ENCODE measurements at places on chromosomes 12 and 14.
A peak's percentile ranks its signal among the peaks of the same experiment; 100 is the strongest.

DNA sequence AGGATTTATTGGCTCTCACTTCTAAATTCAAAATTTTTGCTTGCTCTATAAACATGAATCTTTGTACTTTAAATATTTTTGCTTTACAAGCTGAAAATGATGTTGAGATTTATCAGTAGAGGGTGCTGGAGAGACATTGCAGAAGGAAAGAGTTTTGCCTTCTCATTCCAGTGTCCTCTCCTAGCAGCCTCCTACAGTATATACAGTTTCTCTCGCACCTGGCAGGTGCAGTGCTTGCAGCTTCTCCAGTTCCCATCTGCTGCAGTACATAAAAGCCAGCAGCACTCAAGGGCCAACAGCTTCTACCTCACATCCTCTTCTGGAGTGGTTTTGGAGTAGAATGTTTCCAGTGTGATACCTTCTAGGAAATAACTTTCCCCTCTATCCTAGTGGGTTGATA lies 601.8 kb upstream of the ATXN7L3B start:
- DNase-seq: no peak

- no peak for DNase-seq
Measured at GRCh38 chr12:121827351-121828099, 23.7 kb downstream of the SETD1B start.

- no peak for DNase-seq
Measured at GRCh38 chr14:106578481-106578880, 1052.1 kb downstream of the TMEM121 start.

GRCh38 chr14:101497684-101498525 lies 63.4 kb upstream of the DIO3 start:
- no peak for DNase-seq

DNA sequence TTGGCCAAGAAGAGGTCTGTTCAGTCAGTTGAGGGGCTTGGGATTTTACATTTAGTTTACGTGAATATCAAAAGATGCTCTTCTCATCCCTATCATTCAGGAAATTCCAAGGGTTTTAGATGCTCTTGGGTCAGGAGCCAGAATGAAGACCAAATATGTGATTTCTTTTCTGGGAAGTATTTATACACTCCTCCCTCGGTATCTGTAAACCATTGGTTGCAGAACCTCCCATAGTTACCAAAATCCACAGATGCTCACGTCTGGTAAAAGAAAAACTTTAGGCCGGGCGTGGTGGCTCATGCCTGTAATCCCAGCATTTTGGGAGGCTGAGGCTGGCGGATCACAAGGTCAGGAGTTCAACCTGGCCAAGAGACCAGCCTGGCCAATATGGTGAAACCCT lies 75.9 kb downstream of the TNFAIP2 start:
- DNase-seq: no peak

DNA sequence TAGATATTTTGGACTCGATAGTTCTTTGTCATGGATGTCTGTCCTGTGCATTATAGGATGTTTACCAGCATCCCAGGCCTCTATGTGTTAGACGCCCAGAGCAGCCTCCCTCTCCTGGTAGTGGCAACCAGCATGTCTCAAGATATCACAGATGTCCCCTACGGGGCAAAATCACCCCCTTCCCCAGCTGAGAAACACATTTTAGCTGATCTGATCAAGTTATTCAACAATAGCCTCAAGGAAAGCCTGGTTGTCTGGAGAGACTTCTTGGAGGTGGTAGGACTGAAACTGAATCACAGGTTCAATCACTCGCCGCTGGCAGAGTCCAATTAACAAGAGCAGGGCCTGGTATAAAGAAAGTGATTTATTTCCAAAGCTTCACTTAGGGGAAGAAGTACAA lies 17.6 kb downstream of the BDKRB1 start:
- no peak for DNase-seq

DNA sequence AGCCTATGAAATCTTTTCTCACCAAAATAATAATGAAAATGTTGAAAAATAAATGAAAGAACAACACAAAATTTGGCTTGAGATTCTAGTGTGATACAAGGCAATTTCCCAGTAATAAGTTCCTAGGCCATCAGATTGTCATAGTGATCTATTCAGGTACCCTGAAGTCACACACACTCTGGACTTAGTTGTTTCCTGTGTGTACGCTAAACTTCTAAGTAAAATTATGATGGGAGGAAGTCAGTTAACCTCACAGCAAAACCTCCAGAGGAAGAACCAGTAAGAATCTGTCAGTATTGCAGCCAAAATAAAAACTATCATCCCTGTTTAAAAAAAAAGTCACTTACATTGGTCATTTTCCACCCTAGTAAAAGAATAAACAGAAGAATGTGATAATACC lies 81.9 kb downstream of the DBX2 start:
- no peak for DNase-seq

- no peak for DNase-seq
Measured at GRCh38 chr14:105366386-105367074, 31.8 kb upstream of the TEX22 start.

GRCh38 chr12:52417740-52418139 lies 11.6 kb upstream of the KRT82 start:
- DNase-seq: no peak

DNA sequence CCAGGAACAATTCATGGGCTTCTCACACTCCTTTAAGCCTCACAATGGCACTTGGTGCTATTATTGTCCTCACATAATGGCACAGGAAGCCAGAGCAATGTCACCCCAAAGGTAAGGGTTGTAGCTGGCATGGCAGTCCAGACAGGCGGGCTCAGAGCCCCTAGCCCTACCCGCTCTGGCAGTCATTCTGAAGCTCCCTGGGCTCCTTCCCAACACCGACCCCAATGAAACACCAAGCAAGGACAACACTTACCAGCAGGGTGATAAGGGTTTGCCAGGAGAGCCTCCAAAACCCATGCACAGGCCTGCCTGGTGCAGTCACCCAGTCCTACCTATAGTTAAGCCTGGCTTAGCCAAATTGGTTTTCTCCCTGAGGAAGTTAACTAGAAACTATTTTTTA lies 30.8 kb downstream of the MAX start:
- no peak for DNase-seq

- DNase-seq: peak; percentile 78
Measured at GRCh38 chr12:49293056-49293956, 1.6 kb upstream of the PRPH start.

DNA sequence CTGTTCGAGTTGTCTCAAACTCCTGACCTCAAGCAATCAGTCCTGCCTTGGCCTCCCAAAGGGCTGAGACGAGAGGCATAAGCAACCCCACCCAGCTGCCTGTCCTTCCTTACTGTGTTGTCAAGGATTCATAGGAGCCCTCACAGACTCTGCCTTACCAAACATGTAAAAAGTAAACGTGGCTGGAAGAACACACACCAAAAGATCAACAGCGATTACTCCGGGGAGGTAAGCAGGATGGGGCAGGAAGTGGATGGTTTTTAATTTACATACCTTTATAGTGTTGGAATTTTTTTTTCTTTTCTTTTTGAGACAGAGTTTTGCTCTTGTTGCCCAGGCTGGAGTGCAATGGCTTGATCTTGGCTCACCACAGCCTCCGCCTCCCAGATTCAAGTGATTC lies 61.5 kb upstream of the EGLN3 start:
- no peak for DNase-seq

GRCh38 chr12:107372229-107372658 lies 278.9 kb upstream of the CRY1 start:
- no peak for DNase-seq

GRCh38 chr12:32604565-32604964 lies 74.5 kb upstream of the DNM1L start:
- DNase-seq: no peak

DNA sequence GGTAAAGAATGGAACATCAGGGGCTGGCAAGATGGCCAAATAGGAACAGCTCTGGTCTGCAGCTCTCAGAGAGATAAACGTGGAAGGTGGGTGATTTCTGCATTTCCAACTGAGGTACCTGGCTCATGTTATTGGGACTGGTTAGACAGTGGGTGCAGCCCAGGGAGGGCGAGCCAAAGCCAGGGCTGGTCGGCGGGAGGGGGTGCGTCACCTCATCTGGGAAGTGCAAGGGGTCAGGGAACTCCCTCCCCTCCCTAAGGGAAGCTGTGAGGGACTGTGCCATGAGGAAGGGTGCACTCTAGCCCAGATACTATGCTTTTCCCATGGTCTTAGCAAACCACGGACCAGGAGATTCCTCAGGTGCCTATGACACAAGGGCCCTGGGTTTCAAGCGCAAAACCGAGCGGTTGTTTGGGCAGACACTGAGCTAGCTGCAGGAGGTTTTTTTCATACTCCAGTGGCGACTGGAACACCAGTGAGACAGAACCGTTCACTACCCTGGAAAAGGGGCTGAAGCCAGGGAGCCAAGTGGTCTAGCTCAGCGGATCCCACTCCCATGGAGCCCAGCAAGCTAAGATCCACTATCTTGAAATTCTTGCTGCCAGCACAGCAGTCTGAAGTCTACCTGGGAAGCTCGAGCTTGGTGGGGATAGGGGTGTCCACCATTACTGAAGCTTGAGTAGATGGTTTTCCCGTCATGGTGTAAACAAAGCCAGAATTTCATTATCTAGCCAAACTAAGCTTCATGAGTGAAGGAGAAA lies 317.6 kb downstream of the NELL2 start:
- DNase-seq: no peak

- DNase-seq: no peak
Measured at GRCh38 chr12:117533687-117534086, 172.3 kb upstream of the NOS1 start.

GRCh38 chr12:118850244-118850825 lies 131.0 kb upstream of the SRRM4 start:
- DNase-seq: no peak

- DNase-seq: no peak
Measured at GRCh38 chr14:99524804-99525698, 43.8 kb downstream of the CCNK start.

GRCh38 chr12:45737638-45738037 lies 8.1 kb downstream of the ARID2 start:
- DNase-seq: no peak

DNA sequence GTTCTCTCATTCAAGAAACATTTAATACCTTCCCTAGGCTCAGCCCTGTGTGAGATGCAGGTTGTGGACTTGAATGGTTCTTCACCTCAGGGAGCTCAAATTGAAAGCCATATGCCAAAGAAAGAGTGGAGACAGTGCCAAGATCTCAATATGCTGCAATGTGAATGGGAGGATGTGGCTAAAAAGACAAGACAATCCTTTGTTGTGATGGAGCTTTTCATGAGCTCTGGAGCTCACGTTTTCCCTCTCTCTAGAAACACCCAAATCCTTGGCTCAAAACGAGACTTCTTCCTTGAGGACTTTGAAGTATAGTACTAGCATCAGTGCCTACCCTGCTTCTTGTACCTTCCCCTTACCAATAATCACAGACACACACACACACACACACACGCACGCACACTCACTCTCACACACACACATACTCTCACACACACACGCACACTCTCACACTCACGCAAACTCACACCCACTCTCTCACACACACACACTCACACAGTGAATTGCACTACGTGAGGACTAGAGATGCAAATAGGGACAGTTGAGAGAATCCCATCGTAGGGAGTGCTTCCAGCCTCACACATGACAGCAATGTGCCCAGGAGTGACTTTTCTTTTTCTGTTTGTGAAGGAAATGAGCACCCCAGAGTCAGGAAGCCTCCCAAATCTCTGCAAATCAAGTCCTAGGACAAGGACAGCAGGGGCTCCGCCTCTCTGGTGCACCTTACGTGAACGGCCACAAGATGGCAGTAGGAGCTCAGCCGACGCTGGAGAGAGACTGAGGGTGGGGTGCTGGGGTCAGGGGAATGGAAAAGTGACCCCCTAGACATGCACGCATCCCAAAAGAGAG lies 231.4 kb downstream of the PCNX1 start:
- peak; percentile 58 for DNase-seq

GRCh38 chr12:53984901-53985691 lies at the start of gene HOXC10:
HOXC10 (plus strand) TSS chr12:53985146; CDS start chr12:53985260, 114 bp downstream.
- peak; percentile 97 for DNase-seq

DNA sequence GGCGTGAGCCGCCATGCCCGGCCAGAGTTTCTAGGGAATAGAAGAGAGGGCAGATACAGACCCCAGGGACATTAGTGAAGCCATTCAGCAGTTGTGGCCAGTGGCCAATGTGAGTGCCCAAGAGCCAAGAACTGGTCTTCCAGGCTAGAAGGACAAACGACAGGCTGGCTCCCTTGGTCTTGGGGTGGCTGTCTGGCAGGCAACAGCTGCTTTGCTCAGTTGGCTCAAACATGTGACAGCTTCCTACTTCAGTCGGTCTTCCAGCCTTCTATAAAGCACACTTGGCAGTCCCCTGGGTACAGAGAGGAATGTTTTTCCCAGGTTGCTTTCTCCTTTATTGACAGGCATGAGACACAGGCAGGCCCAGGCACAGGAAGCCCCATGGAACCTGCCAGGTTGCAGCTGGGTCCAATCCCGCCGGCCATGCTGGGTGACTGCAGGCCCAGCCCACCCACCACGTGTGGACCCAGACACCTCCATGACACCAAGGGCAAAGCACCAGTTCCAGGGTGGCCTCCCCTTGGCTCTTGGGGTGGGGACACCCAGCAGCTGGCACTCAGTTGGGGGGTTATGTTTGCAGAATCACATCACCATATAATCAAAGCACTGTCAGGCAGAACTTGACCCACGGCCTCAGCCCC lies 15.4 kb downstream of the CHGA start:
- DNase-seq: peak; percentile 88

DNA sequence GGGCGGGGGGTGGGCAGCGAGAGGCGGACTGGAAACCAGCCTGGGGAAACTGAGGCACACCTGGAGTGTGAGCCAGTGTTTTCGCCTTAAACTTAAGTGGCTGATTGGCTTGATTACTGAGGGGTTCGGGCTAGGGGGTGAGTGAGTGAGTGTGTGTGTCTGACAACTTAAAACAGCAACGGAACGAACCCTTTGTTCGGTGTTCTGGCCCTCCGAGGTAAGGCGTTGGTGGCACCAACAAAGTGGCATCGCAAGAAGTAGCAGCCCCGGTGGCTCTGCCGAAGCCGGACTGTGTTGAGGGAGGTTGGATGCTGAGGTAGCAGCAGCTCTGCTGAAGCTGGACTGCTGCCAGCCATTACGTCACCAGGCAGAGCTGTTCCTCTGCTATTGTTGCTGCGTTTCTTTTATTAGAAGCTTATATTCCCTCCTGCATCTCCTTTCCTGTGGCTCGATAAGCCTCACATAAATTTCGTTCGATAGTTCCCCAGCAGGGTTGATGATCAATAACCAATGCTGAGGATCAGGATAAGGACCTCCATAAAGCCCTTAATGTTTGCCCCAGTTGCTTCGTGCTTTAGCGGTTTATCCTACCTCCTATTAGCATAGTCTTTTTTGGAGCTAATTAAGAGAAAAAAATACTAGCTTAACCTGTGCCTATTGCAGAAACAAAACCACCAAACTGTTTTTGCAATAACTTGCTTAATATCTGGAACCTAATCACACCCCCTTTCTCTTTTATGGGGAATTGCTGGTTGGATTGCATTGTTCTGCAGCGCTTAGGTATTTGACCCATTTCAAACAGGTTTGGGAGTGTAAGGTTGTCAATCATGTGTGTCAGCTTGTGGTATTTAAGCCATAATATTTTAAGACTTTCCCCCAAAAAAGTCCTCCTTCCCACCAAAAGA lies 1.3 kb downstream of the GPR137C start:
- peak; percentile 71 for DNase-seq

GRCh38 chr14:22505309-22505696 lies 83.7 kb downstream of the DAD1 start:
- no peak for DNase-seq

- DNase-seq: no peak
Measured at GRCh38 chr14:55955175-55955574, 163.0 kb upstream of the PELI2 start.

Data from NCI-H2171 (cell line).